Activated T-cell treated with anti-CD3 and anti-CD28 coated beads for 24 hours (primary cell): ENCODE measurements at places on chromosomes 12 and 14.

DNA sequence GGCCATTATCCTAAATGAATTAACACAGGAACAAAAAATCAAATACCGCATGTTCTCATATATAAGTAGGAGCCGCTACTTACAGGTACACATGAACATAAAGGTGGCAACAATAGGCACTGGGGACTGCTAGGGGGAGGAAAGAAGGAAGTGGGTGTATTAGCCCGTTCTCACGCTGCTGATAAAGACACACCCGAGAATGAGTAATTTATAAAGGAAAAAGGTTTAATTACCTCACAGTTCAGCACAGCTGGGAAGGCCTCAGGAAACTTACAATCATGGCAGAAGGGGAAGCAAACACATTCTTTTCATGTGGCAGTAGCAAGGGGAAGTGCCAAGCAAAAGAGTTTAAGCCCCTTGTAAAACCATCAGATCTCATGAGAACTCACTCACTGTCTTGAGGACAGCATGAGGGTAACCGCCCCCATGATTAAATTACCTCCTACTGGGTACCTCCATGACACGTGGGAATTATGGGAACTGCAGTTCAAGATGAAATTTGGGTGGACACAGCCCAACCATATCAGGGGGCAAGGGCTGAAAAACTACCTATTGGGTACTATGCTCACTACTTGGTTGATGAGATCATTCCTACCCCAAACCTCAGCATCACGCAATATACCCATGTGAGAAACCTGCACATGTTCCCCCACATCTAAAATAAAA is 16.4 kb upstream of the MIA2 start:
- no peak for DNase-seq

GRCh38 chr14:100549834-100550625 is 37.2 kb downstream of the BEGAIN start:
- DNase-seq = no peak

GRCh38 chr12:110314308-110314707 is 33.3 kb downstream of the ATP2A2 start:
- DNase-seq = no peak

DNA sequence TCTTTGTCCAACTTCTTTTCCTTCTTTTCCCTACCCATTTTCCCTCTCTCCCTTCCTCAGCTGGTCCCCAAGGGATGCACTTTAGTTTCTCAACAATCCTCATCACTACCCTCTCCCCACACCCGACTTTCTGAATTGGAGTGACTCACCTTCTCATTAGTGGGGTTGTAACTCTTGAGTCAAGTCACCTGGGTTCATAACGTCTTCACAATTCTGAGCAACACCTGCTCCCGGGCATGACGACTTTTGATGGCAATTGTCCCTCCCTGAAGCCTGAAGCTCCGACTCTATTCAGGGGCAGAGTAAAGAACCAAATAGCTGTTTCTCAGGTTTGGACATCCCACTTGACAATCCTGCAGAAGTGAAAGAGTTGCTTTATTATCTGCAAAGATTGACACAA is 82.7 kb upstream of the OTX2 start:
- DNase-seq = no peak

DNA sequence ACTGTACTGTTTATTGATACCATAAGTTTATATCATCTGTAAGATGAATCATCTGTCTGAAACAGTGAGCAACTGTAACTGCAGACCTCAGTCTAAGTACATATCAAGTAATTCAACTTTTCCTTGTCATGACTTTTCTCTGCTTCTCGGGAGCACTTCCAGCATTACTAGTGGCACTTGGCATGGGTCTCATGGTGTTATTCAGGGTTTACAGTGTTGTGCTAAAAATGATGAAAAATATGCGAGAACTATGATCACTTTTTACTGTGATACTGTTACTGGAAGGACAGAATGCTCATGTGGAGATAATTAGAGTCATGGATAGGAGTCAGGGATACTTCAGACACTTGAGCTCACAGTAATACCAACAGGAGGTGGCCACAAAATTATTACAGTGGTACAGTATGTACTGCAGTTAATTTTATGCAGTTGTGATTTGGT is 8.3 kb downstream of the KTN1 start:
- DNase-seq = no peak

DNA sequence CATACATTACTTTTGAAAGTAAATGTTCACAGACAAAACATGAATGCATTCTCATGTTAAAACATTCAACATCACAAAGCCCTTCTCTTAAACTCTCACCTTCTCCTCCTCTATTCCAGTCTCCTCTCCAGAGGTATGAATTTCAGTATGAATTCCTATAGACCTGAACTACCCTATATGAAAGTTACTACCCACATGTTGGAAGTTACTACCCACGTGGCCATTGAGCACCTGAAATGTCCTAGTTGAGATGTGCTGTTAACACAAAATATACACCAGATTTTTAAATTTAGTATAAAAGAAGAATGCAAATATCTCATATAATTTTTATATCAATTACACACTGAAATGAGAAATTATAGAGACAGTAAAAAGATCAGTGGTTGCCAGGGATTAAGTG is 60.2 kb downstream of the PAX9 start:
- no peak for DNase-seq

DNA sequence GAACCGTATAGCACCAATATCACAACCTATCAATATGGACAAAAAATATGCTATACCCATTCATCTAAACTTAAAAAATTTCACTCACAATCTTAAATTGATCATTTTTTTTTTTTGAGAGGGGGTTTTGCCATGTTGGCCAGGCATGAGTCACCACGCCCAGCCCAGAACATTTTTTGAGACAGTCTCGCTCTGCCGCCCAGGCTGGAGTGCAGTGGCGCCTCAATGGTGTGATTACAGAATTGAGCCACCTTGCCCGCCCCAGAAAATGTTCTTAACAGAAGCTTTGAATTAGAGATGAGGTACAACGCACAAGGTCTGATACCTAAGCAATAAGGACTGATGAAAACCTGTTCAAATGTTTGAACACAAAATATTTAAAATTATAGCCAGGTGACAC is 15.8 kb upstream of the ATP5F1B start:
- DNase-seq = no peak

- DNase-seq = no peak
Measured at GRCh38 chr12:25415004-25415403, 138.1 kb downstream of the LMNTD1 start.
